ENCODE measurements at places on chromosomes 16 and 17. TPM values are rescaled to one million over a fixed set of nuclear protein-coding genes. Genes with fewer than 3 reads are reported as not detected.

Gene GP1BA
- total RNA-seq = not detected

Gene PPP1R27
- not detected for total RNA-seq

Gene DRC3
- 4.3 TPM for total RNA-seq

Gene TBC1D3L
- 12.0 TPM for total RNA-seq

Gene PRAC2
- total RNA-seq = not detected

Gene OSBPL7
- 8.4 TPM for total RNA-seq

Gene NEUROD2
- total RNA-seq = 25.0 TPM

DNA sequence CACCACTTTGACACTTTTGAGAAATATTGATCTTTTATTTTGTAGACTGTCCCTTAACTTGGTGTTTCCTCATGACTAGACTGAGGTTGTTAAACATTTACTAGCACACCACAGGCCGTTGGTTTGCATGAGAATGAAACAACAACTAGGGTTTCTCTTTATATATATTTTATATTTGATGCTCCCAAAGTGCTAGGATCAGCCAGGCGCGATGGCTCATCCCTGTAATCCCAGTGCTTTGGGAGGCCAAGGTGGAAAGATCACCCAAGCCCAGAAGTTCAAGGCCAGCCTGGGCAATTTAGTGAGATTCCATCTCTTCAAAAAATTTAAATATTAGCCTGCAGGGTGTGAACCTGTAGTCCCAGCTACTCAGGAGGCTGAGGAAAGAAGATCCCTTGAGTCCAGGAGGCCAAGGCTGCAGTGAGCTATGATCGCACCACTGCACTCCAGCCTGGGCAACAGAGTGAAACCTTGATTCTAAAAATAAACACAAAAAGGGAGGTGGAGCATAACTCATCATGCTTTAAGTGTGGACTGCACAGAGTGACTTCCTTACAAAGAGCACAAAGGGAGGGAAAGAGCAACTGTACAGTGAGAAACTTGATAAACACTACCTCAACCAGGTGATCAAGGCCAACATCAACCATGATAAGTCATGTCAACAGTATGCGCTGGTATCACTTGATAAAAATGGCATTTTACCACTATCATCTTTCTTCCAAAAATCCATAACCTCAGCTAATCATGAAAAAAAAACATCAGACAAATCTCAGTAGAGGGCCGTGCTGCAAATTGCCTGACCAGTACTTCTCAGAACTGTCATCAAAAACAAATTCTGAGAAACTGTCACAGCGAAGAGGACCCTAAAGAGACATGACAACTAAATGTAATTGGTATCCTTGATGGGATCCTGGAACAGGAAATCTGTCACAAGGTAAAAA, 72.8 kb upstream of the ATF7IP2 start:
- DNase-seq = no peak

DNA sequence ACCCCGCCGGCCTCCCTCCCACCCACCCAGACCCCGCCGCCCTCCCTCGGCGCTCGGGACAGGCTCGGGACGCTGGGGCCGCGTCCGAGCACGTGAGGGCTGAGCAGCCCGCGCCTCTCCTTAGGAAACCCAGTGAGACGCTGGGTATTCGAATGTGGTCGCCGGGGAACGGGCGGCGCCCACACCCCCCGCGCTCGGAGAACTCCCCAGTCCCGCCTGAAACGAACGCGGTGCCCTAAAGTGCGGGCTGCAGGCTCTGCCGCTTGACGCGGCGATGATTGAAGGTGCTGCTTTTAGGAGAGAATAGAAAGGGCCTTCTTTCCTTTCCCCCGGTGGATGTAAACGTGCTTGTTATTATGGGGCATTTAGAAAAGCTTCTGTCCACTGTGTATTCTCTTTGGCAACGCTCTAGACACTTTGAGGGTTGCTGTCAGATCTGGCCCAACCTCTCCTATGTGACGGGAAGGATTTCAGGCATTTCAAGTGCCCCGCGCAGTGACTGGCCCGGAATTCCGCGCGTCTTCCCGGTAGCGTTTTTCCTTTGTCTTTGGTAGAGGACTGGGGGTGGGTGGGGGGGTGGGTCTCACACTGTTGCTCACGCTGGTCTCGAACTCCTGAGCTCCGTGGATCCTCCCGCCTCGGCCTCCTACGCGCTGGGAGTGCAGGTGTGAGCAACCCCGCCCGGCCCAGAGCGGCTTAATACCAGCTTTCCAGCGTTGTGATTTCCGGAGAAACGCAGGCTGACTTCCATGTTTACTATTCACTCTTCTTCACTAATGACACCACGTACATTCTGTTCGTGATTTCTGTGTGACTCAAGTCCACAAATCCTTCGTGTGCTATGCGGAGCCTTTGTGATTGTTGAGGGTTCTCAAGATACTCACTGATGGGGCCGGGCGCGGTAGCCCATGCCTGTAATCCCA, 21.8 kb upstream of the FOXK2 start:
- peak; percentile 41 for DNase-seq

DNA sequence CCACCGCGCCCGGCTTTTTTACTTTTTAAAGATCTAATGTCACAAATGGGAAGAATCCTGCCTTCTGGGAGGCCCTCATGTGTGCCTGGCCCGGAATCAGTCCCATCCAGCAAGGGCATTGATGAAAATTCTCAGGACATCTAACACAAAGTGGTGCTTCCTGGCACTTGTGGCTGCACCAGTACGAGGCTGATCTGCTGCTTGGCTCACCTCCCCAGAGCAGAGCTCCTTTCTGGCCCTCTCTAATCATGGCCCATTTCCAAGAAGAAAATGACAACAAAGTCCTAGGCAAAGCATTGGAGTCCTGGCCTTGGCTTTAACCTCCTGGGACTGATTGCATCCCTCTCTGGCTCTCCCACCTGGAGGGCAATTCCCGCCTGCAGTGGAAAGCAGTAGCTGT, 50.7 kb upstream of the SIAH1 start:
- no peak for DNase-seq

DNA sequence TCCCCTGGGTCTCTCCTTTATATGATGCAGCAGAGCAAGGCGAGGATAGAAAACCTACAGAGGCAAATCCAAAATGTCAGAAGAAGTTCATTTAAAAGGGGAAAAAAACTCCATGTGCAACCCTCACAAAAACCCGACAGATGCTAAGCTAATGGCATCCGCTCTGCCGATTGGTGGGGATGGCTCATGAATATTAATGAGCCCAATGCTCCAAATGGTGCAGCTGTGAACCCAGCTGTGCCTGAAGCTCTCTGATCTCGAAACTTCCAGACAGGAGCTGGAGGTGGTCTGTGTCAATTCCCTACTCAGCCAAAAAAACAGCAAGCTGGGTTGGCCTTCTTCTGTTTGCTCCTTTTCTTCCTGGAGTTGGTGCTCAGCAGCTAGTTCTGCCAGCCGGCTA, 15.5 kb downstream of the SNX11 start:
- no peak for DNase-seq

DNA sequence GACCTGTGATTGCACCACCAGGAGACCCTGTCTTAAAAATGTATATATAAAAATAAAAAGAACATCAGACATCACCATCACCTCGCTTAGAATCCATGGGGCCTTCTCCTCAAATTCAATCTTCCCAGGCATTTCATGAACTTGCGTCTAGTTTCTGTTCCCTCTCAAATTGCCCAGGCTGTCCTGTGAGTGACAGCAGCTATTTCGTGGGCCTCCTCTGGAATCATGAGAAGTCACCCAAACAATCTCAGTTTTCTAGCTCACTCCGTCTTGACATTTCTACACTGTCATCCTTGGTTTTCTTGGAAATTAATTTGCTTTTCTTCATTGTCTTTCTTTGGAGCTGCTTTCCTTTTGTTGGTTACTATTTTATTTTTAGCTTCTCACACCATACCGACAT, 7.3 kb downstream of the SLC52A1 start:
- DNase-seq = no peak

- no peak for DNase-seq
These were observed 427 bp downstream of the PPP1R1B start for GRCh38 chr17:39627047-39627711.

GRCh38 chr16:68490829-68491575, 42.7 kb upstream of the SMPD3 start:
- DNase-seq = peak; percentile 90

GRCh38 chr16:30357715-30358576, 2.8 kb upstream of the CD2BP2 start:
- no peak for DNase-seq

DNA sequence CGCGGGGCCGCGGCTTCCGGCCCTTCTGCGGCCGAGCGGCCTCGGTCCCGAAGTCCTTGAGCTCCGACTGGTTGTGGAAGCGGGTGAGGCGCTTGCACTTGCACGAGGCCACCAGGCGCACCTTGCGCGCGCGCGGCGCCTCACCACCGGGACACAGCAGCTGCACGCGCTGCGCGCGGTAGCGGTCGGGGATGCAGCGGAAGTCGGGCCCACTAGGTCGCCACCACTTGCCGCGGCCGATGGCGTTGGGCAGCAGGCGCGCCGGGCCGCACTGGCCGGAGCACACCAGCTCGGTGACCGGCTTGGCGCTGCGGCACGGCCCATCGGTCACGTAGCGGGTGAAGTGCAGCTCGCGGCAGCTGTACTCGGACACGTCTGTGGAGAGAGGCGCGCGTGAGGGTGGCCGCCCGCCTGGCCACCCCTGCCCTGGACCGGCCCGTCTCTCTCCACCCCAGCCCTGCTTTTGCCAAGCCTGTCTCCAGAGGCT, 3.2 kb downstream of the SOST start:
- DNase-seq = peak; percentile 23

GRCh38 chr16:31079342-31079944, 5.2 kb downstream of the ZNF646 start:
- DNase-seq = no peak

DNA sequence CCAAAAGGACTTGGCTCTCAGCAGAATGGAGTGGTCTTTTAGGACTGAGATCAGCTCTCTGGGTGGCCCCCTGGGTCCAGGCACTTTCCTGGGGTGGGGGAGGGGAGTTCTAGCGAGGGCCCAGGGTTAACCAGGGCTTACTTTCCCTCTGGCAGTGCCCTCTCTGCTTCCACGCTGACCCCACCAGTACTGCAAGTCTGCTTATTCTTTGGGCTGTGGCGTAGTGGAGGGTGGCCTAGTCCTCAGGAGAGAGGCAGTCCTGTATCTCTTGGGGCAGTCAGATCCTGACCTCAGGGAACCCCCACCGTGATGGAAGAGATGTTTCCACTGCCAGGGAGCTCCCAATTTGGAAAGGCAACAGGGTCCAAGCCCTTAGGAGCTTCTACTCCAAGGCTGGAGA, 79.4 kb downstream of the CCDC182 start:
- DNase-seq = no peak

DNA sequence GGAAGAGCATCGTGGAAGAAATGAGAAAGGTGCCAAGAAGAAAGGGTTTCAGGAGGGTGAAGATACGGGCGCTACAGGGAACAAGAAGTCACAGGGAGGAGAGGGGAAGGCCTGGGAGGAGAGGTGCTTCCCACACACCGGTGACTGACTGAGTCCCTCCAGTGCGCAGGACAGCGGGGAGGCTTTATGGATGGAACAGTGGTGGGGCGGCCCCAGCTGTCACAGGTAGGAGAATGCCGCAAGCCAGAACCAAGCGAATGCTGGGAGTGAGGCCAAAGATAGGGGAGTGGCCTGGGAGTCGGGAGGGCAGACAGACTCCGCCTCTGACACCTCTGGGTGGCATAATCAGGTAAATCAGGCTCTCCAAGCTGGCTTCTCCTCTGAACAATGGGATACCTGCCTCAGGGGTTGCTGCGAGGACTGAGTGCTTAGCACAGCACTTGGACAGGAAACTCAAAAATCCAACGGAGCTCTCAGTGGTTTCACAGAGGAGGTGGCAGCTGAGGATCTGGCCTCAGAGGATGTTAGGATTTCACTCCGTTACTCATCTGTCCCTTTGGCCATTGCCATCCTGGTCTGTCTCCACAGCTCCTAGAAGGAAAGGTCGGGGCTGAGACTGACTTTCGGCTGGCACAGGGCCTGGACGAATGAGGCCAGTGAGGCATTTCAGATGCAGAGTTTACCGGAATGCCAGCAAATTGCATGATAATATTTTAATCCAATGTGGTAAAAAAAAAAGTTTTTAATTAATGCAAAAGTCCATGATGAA, 717 bp upstream of the CNP start:
- DNase-seq = peak; percentile 70

All from cerebellum (tissue), 4 donors.